ENCODE measurements at places on chromosomes 3 and 15. TPM values are rescaled to one million over a fixed set of nuclear protein-coding genes. Genes with fewer than 3 reads are reported as not detected.

DNA sequence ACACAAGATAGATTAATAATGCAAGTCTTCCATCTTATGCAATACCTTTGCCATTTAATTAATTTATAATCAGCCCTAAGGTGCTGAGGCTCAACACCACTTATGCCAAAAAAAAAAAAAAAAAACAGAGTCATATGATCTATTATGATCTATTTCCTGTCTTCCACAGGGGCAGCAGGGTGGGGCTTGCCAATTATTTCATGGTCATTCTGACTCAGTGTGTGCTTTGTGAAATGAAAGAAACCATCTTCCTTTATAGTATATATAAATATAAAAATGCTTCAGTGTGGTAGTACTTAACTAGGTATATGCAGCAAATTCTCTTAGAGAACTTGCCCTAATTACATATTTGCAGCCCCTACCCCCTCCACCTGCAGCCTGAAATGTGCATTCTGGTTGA lies 7.2 kb upstream of the RARB start:
- DNase-seq, result no peak

DNA sequence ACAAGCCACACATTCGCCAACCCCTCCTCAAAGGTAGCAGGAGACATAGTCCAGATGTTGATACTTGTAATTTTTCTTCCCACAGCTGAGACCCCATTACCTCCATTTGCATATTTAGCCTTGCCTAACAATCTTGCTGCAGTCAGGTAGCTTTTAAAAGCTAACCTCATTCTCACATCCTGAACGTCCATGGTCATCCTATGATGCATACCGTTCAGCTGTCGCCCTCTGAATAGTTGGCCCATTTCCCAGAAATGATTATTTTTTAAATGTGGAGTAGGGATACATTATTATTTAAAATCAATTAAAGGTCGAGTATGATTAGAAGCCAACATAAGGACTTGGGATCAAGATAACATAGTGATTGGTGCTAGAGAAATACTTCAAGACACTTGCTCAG lies 165.0 kb downstream of the MEX3B start:
- DNase-seq, result no peak

Gene RASGRF1
- total RNA-seq, result 0.21 TPM

GRCh38 chr15:42143356-42143755 lies 13.1 kb downstream of the PLA2G4F start:
- no peak for DNase-seq

GRCh38 chr3:146550743-146551510 lies 6.5 kb upstream of the PLSCR1 start:
- no peak for DNase-seq
